ENCODE measurements at places on chromosomes 7 and 10.
A peak's percentile ranks its signal among the peaks of the same experiment; 100 is the strongest.

GRCh38 chr7:28037220-28038010 is 143.2 kb downstream of the JAZF1 start:
- peak; percentile 100 for DNase-seq

DNA sequence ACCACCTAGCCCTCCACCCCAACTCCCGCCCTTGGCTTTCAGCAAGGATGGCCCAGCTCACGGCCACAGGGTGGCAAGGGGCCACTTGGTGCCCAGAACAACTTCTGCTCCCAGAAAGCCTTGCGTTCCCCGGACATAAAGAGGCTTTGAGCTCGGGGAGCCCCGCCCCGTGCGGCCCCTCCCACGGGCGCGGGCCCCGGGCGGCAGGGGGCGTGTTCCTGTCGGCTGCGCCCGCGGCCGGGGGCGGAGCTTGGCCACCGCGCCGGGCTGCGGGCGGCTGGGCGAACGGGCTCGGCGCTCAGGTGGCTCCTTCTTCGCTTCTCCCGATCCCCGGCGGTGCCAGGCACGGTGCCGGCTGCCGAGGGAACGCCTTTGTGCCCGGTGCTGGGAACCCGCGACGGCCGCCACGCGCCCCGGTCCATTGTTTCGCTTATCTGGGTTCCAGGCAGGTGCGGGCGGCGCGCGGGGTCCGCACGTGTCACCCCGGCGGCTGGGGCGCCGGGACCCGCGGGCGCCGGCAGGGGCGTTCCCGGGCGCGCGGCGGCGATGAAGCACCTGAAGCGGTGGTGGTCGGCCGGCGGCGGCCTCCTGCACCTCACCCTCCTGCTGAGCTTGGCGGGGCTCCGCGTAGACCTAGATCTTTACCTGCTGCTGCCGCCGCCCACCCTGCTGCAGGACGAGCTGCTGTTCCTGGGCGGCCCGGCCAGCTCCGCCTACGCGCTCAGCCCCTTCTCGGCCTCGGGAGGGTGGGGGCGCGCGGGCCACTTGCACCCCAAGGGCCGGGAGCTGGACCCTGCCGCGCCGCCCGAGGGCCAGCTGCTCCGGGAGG is at the start of gene NFE2L3:
TSS of gene NFE2L3 (plus strand) at position 246 of the 829 bp plus-strand sequence. CDS start at position 547, 301 bp downstream.
- peak; percentile 92 for DNase-seq

- no peak for DNase-seq
These were observed 2.2 kb downstream of the FGFBP3 start for GRCh38 chr10:91907033-91907594.

DNA sequence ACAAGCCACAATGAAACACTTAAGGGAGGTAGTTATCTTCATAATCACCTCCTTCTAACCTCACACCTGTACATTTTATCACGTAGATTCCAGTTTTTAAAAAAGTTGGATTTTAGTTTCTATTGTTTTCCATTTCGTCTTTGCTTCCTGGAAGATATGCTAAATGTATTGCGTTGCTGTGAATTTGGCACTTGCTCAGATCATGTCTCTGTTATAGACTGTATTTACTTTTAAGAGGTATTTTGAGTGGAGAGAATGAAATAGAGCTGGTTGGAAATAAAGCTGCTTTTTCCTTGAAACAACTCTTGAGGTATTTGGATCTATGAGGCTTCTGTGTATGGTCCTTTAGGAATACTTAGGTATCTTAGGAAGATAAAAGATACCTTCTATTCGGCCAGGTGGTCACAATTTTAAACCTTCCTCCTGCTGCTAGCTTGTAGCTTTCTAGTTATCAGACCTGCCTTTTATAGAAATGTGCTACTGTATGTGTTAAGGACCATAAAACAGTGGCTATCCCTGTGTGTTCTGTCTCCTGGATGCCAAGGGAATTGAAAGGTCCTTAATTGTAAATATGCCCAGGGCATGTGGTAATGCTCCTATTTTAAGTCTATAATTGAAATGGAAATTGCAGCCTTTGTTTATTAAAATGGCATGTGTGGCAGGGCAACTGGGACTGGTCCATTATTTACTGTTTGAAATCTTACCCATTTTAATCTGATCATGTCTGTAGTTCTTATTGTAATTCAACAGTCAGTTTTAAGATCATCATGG is 147.7 kb downstream of the SND1 start:
- DNase-seq = no peak

GRCh38 chr7:113086431-113086888 is at the start of gene GPR85:
Gene GPR85 (minus strand): TSS chr7:113086827. CDS start chr7:113084721, 2,106 bp downstream.
- DNase-seq = peak; percentile 63
